ENCODE measurements at places on chromosomes 13 and 19.

- peak; percentile 46 for DNase-seq
Observed at GRCh38 chr19:53192771-53193534, at the start of gene ZNF665. Gene ZNF665 (minus strand): TSS chr19:53193358. CDS start chr19:53182898, 10,460 bp downstream.

DNA sequence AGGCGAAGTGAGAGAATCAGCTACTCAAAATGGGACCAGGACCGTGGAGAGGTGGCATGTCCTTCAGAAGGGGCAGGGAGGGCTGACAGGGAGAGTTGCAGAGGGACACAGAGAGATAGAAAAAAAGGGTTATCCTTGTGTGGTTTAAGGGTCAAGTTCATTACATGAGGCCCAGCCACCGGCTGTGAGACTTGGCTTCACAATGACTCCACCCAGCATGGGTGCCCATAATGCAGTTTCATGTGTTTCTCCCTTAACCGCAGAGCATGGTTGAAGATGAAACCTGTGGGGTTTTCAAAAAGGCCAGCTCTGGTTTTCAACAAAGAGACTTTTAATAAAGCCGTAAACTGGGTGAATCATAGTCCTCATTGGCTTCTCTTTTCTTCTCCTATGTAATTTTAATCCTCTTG lies 164.6 kb downstream of the KLF5 start:
- DNase-seq = no peak

- no peak for DNase-seq
Observed at GRCh38 chr13:110676595-110677587, 29.0 kb downstream of the CARS2 start.

DNA sequence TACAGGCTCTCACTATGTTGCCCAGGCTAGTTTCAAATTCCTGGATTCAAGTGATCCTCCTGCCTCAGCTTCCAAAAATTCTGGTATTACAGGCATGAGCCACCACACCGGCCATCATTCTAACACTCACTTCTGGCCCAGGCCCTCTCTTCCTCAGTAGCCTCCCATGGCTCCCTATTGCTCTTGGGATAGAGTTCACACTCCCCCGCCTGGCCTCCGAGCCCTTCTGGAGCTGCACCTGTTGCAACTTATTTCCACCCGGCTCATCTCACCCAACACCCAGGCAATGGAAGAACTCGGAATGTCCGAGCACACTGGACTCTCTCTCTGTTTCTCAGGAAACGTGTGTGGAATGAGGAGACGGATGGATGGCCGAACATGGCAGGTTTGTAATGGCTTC lies 9.0 kb upstream of the SBK3 start:
- DNase-seq = no peak

DNA sequence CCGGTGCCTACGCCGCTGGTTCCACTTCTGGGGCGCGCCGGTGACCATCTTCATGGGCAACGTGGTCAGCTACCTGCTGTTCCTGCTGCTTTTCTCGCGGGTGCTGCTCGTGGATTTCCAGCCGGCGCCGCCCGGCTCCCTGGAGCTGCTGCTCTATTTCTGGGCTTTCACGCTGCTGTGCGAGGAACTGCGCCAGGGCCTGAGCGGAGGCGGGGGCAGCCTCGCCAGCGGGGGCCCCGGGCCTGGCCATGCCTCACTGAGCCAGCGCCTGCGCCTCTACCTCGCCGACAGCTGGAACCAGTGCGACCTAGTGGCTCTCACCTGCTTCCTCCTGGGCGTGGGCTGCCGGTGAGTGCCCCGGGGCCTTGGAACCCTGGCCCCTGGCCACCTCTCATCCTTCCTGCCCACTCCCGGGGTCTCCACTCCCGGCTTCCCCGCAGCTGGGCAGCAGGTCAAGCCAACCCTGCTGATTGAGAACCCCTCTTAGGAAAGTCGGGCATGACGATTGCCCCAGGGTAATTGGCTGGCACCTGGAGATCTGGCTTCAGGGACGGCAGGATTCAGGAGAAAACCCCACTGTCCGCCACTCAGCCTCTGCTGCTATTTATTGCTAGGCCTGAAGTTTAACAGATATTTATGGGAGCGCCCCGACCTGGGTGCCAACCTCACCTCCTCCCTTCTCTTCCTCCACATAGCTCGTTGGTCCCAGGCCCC lies 39.1 kb downstream of the TRPM4 start:
- DNase-seq = no peak

DNA sequence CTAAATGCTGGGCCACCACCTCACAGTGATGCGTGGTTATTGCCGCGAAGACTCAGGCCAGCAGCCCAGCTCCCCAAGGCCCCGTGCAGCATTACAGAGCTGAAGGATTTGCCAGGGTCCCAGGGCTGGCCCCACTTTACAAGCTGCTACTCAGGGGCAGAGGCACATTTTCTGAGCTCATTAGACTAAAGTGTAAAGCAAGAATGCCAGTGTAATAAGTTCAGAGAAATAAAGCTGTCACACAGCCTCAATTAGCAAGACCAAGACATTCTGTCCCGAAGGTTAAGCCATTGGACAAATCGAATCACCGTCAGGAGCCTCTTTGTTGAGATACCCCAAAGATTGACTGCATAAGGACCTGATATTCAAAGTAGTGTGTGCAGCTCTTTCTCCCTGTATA lies 428.4 kb downstream of the EFNB2 start:
- no peak for DNase-seq

DNA sequence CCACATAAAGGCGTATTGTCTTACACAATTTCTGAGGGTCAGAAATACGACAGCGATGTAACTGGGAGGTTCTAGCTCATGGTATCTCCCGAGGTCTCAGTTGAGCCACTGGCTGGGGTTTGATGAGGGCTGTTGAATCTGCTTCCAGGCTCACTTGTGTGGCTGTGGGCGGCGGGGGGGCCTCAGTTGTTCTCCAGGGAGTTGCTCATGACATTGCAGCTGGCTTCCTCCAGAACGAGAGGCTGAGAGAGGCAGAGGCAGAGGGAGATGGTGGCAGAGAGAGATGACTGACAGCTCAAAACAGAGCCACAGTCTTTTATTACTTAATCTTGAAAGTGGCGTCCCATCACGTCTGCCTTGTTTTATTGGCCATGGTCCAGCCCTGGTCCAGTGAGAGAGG lies 6.2 kb upstream of the NLRP5 start:
- no peak for DNase-seq

DNA sequence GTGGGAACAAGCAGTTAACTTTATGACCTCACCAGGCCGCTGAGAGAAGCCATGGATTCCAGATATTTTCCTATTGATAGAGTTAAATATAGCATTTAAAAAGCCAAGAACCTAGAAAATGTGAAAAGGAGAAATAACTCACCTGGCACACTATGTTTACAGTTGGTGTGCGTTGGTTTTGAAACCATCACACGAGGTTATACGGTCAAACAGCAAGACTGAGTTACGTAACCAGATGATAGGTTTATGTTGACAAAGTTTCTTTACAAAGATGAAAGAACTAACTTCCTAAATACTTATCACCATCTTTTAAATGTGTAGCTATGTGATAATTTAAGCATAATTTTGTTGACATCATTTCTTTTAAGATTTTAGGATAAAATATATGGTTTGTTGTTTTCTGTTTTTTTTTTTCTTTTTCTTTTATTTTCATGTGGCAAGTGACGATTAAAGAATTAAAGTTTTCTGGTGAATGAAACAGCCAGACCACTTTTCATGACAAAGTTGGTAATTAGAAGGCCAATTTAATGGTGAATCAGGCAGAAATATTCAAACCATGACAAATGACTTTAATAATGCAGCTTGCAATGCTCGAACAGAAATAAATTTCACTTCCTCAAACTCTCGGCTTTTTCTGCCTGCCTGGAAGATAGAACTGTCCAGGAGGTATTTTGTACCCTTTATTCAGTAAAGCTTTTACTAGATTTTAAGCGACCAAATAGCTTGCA lies 339.1 kb upstream of the OBI1 start:
- no peak for DNase-seq

GRCh38 chr13:30806784-30807183 lies 71.4 kb downstream of the ALOX5AP start:
- no peak for DNase-seq

DNA sequence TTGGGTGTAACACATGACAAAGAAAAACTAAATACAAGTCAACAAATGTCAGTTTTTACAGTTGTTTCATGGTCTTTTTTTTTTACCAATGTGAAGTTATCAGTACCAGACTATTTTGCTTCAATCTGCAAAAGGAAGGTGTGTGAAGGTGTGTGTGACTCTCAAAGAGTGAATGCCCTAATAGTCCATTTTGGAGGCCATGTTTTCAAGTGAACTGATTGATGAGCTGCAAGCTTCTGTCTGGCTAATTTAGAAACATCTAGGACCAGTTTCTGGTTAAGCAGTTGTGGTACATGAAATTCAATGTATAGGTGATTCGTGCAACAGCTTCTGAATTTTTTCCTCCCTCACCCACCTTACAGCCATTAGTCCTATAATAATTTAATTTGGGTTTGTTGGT lies 16.1 kb downstream of the KLF5 start:
- DNase-seq = no peak

- DNase-seq = no peak
Observed at GRCh38 chr13:33125821-33126570, 109.8 kb downstream of the KL start.

- no peak for DNase-seq
Observed at GRCh38 chr13:97460853-97461252, 26.9 kb downstream of the RAP2A start.

DNA sequence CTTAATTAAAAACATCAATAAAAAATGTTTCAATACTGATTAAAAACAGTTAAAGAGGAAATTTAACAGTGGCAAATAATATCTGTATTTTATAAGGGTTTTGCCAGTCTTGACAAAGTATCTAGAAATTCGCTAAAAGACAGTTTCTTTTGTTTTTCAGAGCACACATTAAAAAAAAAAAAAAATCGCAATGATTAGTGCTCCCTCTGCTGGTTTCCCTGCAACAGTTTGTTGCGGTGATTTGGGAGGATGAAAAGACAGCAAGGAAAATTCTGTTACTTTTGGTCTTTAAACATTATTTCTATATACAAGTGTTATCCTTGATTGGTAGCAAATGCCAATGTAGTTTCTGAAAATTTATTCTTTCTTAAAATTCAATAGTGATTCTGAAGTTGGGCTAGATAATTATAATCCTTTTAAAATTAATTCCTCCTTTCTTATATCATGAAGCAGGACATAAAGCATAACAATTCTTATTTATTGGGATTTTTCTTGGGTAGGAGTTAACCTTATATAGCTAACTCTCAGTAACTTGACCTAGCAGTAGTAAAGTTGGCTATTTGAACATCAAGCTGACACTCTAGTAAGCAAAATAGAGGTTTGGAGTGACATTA lies 23.1 kb upstream of the SPRY2 start:
- no peak for DNase-seq

GRCh38 chr13:47289567-47289966 lies 392.7 kb upstream of the HTR2A start:
- no peak for DNase-seq

- DNase-seq = no peak
Observed at GRCh38 chr13:47893527-47893926, 107.5 kb downstream of the SUCLA2 start.

DNA sequence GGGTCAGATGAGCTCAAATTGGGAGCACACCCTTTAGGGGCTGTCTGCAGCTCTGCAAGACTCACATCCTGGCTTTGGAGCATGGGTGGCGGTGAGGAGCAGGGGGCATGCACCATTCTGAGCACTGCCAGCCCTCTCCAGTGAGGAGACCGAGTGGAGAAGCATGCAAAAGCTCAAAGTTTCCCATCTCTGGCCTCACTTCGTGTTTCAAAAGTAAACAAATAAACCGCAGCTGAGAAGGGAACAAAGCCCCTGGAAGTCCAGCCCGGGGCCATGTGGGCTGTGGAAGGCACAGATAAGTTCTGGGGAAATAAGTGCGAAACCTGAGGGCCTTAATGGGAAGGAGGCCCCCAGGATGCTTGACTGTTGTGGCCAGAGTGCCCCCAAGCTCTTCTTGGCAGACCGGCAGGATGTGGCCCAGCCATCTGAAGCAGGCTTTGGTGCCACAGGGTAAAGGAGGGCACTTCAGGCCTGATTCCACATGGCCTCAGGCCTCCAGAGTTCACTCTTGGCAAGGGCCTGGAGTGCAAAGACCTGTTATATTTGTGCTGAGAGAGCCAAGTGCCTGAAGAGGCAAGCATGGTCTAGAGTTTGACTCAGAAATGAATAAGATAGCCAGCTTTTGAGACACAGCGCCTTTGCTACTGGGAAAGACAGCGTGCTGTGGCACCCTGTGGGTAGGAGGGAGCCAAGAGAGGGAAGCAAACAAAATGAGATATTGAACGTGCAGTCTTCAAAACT lies 1.2 kb downstream of the MEDAG start:
- DNase-seq = no peak

DNA sequence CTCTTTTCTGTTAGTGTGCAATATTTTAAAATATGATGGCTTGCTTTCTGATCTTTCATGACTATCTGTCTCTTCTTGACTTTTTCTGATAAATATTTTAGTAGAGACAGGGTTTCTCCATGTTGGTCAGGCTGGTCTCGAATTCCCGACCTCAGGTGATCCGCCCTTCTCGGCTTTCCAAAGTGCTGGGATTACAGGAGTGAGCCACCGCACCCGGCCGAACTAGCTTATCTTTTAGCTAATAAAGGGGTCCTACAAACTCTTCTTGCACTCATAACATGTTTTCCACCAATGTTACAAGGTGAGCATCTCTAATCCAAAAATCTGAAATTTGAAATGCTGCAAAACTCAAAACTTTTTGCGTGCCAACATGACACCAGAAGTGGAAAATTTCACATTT lies 535.2 kb upstream of the PCDH20 start:
- no peak for DNase-seq

- DNase-seq = no peak
Observed at GRCh38 chr19:39017026-39017425, 15.3 kb downstream of the FBXO27 start.

DNA sequence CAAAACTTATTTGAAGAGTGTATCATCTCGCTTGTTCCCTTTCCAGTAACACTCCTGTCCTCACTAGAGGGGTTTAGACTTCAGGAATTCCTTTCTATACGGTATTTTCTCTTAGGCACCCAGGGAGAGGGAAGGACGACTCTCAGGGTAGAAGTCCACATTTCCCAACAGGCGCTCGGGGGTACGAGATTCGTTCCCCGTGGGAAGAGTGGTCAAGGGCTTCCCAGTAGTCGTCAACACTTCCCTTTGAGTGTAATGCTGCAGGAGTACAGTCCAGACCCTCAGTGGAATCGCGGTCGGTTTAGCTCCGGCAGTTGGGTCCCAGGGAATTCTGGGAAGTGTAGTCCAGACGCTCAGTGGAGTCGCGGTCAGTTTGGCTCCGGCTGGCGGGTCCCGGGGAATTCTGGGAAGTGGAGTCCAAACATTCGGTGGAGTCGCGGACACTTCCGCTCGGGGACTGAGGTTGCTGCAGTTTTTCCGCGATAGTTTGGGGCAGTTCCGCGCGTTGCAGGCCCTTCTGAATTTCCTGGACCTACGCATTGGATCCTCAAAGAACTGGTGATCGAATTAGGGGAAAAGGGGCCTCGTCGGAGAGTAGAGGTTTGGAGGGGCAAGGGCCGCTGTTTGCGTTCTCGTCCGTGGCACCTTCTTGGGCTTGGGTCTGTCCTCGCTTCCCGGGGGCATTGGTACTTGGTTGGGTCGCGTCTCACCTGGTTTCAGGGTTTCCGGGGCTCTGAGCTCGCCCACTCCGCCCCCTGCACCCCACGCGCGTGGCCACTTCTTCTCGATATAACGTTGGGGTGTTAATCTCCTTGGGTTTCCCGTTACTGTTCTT lies at the start of gene ZNF224:
Gene ZNF224, plus strand, starts transcription at position 431 of the 835 bp plus-strand sequence. CDS start 3,513 bp downstream, outside the sequence.
- DNase-seq = peak; percentile 63

- DNase-seq = no peak
Observed at GRCh38 chr19:16088351-16089009, 12.2 kb downstream of the TPM4 start.
